Left forelimb (tissue), 1 donor: ENCODE measurements at places on chromosomes 2 and 18.

DNA sequence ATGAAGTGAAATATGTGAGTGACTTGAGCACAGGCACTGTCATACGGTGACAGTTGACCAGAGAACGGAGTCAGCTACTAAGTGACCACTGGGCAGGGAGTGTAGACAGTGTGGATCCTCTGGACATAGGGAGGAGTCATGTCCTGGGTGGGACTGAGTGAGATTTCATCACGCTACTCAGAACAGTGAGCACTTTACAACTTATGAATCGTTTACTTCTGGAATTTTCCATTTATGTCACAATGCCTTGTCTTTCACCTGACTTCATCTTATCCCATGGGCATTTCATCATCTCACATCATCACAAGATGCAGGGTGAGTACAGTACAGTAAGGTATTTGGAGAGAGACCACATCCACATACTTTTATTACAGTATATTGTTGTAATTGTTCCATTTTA lies 29.0 kb downstream of the PTPRM start:
- DNase-seq: no peak

DNA sequence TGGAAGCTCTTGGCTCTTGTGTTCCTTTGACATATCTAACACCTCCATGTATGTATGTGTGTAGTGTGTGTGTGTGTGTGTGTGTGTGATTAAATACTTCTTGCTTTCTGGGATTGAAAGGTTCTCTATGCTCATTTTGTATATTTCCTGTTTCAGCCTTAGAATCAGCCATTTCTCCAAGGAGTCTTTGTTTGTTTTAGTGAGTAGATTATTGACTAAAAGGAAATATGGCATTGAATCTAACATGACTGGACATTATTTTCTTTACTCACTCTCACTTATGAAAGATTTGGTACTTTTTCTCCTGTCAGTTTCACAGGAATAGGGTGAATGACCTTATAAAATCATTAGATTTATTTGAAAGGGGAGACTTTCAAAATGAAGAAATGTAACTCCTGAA lies 413.8 kb upstream of the SLC14A2 start:
- no peak for DNase-seq

GRCh38 chr2:209276000-209276399 lies 147.8 kb upstream of the MAP2 start:
- no peak for DNase-seq

DNA sequence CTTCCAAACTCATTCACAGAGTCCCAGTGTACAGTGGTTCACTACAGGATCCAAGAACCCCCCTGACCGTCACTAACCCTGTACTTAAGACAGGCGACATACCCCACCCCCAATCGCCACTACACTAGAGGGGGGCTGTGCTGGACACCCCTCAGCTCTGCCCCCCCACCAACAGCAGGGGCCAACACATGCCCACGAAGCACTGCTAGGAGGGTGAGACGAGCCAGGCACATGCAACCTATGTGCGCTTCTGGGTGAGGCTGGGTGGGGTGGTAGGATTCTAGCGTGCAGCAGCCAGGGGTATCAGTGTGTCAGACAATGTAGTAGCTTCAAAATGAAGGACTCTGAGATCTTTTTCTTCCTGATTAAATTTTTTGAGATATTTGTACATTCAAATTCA lies 67.8 kb downstream of the UXS1 start:
- no peak for DNase-seq

- no peak for DNase-seq
These were observed 20.9 kb downstream of the TWIST2 start for GRCh38 chr2:238868616-238869292.

DNA sequence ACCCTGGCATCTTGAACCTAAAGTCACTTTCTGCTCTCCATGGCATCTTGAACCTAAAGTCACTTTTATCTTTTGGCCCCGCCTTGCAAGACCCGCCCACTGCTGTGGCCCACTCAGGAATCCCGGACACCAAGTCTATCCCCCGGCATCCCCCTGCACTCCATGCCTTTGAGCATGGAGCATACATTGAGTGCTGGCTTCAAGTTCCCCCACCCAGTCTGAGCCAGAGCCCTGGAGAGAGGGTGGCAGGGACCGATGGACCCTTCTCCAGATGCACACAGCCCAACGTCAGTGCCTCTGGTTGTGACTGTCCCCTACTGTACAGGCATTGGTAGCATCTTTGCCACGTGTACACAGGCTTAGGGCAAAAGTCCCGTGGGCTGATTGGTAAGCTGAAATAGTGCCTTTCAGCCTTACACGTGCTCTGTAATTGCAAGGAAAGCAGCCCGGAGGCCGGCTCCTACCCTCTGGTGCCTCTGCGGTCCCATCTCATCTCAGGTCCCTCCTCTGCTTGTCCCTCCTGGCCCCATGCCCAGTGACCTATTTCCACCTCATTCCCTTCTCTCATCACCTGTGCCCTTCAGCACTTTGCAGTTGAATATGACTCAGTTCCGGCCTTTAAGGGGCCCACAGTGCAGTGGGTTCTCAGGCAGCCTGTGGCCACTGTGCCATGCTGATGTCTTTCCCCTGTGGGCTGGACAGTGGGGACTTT lies 154.0 kb downstream of the INHBB start:
- no peak for DNase-seq

DNA sequence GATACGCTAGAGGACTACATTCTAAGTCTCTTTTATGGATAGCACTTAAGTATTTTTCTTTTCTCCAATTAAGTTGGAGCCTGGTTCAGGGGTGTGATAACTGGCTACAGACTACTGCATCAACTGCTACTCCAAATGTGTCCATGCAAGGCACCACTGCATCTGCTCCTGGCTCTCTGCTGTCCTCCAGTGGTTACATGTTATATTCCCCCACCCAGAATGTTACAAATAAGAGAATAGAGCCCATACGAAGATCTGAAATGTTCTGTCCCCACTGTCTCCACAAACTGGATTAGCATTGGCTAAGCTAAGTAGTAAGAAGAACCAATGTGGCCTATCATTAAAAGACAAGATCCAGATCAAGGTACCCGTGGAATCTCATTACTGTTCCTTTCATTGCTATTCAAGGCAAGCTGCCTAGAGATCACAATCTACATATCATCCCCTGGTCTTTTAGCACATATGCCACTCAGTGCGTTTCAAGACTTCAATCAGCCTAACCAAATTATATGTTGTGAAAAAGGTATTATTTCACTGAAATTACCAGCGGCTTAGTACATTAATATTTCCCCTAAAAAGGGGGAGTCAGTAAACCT lies 308.3 kb upstream of the SLC8A1 start:
- DNase-seq: no peak

DNA sequence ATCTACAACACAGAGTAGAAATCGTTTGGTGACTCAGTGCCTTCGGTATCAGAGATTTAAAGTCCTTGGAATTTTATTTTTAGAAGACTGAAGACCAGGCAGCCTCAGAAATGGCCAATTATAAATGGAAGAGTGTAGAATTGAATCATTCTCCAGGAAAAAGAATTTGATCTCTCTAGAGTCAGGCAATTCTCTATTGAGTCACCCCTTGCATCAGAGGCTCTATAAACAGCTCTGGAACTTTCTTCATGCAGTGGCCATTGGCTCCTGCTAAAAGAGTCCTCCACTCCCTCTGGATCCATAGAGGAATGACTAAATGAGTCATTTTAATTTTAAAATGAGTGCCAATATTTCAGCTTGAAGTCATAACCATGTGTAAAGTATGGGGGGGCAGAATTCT lies 816.2 kb downstream of the TDRD15 start:
- no peak for DNase-seq

DNA sequence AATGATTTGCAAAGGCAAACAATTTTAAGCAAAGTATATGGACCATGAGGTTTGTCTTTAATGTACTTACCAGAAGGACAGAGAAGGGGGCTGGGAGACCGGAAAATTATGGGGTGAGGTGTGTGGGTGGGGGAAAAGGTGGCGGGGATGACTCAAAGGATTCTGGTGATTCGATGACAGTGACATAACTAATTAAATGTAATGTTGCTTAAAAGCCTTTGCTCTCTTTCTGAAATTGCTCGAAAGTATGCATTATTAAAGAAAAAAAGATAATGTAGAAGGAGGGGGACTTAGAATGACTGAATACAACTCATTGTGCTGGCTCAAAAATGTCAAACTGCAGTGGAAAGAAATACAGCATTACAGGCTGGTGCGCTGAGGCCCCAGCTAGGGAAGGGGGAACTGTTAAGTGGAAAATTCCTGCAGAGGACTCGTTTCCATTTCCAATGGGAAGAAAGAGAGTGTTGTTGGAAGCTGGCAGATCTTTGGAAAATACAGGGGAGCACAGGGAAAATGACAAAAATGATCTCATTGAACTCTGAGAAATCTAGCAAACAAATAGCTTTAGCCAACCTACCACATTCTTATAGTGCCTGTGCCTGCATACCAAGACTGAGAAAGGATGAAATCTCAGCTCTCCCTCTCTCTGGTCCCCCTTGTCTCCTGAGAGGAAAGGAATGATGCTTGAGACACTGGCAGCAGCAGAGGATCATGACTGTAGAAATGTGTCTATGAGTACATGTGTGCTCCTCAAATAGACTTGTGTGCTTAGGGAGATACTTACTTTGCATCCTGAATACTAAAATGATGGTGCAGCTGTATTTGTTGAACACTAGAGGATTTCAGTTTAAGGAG lies 632.4 kb downstream of the NYAP2 start:
- DNase-seq: no peak

DNA sequence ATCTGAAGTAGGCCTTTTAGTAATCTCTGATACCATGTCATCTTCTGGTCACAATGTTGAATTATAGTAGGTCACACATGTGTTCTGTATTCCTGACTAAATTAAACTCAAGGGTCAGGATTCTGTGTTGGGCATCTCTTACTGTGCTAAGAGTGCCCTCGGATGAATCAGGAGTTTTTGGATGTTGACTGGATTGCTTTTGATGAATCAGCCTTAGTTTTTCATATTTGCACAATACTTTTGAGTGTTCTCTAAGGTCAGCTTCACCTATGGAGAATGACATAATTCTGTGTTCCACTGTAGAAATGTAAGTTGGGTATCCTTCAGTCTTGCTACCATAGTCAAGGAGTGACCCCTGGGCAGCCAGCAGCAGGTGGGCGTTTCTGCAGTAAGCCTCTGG lies 190.1 kb downstream of the PTPRM start:
- no peak for DNase-seq
